ENCODE measurements at places on chromosomes 2 and 18.

- DNase-seq = no peak
These were observed 7.2 kb upstream of the SPOPL start for GRCh38 chr2:138494265-138494966.

- DNase-seq = no peak
These were observed 62.9 kb upstream of the MSH6 start for GRCh38 chr2:47720036-47720435.

DNA sequence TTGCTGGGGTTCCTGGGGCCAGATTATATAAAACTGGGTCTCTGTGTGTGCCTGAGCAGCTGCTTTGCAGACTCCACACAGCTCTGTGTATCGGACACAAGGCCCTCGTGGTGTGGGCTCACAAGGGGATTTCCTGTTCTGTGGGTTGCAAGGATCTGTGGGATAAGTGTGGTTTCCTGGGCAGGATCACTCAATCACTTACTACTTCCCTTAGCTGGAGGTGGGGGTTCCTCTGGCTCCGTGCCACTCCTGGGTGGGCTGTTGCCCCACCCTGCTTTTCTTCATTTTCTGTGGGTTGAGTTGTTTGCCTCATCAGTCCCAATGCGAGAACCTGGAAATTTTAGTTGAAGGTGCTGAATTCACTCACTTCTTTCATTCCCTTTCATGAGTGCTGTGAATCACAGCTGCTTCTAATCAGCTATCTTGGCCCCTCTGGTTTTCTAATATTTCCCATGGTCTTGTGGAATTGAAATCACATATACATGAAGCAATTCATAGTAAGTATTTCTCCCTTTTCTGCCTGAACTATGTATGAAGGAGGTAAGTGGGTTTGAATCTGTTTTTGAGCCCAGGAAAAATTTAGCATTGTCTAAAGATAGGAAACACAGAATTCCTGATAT lies 196.3 kb downstream of the DCDC2C start:
- DNase-seq = no peak

GRCh38 chr18:13269521-13270011 lies 51.0 kb downstream of the LDLRAD4 start:
- DNase-seq = no peak

DNA sequence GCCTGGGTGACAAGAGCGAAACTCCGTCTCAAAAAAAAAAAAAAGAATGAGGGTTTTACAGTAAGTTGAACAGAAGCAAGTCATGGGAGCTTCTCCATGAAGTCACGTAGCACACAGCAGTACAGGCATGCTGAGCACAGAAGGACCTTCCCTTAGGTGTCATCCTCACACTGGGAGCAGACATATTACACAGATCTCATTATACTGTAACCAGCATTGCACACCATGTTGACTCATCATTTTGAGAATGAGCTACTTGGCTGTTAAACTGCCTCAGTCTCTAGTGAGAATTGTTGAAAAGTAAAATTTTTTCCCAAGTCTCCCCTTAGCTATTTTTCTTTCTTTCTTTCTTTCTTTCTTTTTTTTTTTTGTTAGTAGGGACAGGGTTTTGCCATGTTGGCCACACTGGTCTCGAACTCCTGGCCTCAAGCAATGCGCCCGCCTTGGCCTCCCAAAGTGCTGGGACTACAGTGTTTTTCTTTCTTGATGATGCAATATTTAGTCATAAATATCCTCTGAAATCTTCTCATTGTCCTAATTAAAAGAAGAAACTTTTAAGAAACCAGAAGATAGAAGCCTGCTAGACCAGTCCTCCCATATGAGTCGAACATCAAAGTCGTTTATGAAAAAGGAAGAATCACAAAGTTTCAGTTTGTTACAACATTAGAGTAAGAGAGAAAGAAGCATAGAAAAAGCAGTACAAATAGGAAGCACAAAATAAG lies 37.9 kb upstream of the PPP1CB start:
- no peak for DNase-seq

- no peak for DNase-seq
These were observed 3.3 kb downstream of the HES6 start for GRCh38 chr2:238236571-238236970.

GRCh38 chr2:177606636-177607035 lies 214.1 kb downstream of the AGPS start:
- DNase-seq = no peak

DNA sequence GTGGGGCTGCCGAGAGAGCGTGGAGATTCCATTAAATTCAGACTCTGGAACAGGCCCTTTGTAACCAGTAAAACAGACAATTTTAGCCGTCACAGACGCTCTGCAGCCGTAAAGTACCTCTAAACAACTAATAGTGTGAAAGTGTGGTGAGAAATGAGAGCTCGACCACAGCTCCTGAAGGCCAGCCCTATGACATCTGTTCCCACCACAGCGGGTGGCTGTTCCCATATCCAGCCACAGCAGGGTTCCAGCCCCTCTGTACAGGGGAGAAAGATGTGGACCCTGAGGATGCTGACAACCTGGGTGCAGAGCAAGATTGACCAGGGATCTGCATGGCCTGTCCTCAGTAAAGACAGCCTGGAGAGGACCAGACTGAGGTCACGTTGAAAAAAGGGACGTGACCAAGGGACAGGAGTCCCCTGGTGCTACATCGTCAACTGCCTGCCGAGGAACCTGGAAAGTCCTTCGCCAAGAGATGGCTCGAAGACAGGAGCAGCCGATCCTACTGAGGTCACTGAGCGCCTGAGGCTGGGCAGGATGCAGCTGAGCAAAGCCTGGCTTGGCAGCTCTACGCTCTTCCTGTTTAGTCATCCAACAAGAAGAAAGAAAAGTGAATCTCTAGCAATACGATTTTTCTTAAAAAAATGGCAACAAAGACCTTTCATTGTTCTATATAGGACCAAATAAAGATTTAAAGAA lies 831.7 kb downstream of the RNF144A start:
- DNase-seq = no peak

- DNase-seq = no peak
These were observed 157.2 kb upstream of the TMEM200C start for GRCh38 chr18:6052449-6052913.

- no peak for DNase-seq
These were observed 32.4 kb upstream of the ATL2 start for GRCh38 chr2:38409156-38410102.
